SK-N-MC (cell line): ENCODE measurements at places on chromosomes 6 and 20.

DNA sequence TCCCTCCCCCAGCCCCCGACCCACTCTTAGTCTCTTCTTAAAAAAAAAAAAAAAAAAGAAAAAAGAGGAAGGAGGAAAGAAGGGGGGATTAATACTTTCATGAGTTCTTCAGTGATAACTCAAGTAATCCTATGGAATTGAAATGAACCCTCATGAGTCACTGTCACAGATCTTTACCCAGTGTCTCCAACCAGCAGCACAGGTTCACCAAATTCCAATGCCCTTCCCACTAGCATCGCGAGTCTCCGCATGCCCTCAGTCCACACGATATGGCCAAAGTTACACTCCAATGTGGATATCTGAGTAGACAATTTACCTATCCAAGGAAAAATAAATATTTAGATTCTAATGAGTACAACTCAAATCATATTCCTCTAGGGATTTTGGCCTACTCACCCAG, 74.5 kb downstream of the MDN1 start:
- DNase-seq = no peak

DNA sequence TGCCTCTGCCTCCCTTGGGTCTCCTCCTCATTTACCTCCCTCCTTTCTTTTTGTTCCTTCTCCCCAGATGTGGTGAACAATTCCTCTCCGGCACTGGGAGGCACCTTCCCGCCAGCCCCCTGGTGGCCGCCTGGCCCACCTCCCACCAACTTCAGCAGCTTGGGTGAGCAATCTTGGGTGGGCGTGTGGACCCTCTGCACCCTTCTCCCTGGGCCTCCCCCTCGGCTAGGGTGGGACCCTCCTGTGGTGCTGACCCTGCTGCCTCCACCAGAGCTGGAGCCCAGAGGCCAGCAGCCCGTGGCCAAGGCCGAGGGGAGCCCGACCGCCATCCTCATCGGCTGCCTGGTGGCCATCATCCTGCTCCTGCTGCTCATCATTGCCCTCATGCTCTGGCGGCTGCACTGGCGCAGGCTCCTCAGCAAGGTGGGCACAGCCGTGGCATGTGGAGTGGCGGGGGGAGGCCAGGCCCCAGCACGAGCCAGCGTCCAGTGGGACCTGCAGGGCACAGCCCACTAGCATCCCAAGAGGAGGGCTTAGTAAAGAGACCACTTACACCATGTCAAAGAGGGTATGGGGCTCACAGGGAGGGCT, 8.8 kb downstream of the DDR1 start:
- DNase-seq = no peak

DNA sequence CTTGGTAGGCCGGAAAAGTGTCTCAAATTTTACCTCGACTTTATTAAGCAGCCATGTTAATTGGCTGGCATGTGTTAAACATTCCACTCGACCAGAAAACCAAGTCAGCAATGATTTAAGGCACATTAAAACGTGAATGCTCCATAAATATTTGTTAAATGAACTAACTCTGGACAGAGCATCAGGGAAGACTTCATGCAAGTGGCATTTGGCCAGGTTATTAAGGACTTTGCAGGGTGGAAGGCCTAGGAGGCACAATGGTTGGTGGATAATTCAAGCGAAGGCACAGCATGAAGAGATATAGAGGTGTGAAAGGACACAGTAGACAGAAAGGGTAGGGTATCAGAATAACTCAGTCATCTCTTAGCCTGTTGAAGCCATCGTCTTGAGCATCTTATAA, 23.0 kb downstream of the ELOVL5 start:
- no peak for DNase-seq

DNA sequence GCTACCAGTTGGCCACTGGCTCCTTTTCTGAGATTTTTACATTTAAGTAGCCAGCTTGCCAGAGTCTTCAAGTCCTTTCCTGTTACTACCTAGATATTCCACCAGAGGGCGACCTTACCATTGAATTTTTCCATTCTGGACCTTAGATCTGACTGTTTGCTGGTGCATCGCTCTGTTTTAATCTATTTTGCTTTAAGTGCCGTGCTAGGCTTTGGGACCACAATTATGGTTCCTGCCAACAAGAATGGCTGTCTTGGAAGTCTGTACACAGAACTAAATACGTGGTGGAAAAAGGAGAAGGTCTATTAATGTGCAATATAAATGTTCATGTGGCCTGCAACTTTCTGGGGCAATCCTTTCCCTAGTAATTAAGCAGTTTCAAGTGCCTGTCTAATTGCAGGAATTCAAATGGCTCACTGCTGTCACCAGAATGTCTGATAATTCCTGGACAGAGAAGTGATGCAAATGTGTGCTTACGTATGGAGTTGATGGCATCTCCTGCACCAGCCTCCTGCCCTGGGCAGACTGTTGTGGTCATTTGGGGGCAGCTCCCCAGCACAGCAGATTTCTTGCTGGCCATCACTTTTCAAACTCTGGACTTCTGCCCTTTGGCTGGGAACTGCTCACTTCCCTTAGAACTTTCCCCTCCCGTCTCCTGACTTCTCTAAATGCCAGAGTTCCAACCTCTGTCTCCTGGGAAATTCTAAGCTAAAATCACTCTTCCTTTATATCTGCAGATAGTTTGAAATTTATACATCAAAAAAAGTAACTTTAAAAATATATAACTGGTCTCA, 5.6 kb upstream of the HLA-DOA start:
- peak; percentile 87 for DNase-seq

GRCh38 chr6:108291091-108291490, 3.8 kb upstream of the AFG1L start:
- no peak for DNase-seq

GRCh38 chr6:166465671-166466087, 82.9 kb upstream of the MPC1 start:
- no peak for DNase-seq

GRCh38 chr6:97306544-97307320, 23.7 kb upstream of the MMS22L start:
- DNase-seq = no peak

DNA sequence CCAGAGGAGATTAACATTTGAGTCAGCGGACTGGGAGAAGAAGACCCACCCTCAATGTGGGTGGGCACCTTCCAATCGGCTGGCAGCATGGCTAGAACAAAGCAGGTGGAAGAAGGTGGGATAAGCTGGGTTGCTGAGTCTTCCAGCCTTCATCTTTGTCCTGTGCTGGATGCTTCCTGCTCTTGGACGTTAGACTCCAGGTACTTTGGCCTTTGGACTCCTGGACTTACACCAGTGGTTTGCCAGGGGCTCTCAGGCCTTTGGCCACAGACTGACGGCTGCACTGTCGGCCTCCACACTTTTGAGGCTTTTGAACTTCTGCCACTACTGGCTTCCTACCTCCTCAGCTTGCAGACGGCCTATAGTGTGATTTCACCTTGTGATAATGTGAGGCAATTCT, 50.8 kb downstream of the BCAS1 start:
- no peak for DNase-seq

DNA sequence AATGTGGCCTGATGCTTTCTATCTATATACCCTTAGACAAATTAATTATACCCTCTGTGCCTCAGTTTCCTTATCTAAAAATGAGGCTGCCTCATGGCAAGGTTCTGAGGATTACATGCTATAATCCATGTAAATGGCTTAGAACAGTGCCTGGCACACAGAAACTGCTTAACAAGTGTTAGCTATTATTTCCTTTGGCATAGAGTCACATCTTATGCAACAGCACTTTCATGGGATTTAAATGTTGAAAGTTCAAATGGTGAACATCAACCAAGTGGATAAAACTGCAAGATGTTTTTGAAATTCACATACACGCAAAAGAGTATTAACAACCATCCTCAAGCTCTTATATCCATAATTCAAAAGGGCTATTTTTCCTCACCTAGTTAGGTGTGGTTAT, 202.8 kb upstream of the JAG1 start:
- DNase-seq = no peak

GRCh38 chr6:23419046-23419445, 707.0 kb upstream of the NRSN1 start:
- DNase-seq = no peak

- DNase-seq = no peak
Observed at GRCh38 chr6:161347125-161347524, 73.3 kb upstream of the AGPAT4 start.

DNA sequence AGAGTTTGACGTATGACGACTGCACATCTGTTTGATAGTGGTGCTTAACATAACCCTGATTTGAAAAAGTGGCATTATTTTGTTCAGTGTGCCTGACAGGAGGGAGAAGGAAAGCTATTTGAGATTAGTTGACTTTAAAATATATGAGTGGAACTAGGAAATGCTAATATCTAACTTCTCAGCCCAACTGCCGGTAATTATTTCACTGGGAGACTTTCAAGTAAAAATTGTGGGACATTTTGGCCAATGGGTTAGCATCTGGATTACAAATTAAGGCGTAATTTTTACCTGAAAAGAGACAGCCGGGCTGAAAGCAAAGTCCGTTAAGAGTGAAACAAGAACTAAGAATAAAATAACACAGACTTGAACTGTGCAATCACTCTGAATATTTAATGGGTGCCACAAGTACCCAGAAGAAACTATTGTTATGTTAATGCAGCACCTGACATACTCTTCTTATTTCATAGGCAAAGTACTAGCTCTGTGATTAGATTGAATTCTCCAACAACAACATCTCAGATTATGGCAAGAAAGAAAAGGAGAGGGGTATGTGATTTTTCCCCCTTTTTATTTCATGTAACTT, 2.0 kb downstream of the HEY2 start:
- no peak for DNase-seq

GRCh38 chr20:40019510-40019909, 669.5 kb downstream of the MAFB start:
- DNase-seq = no peak

DNA sequence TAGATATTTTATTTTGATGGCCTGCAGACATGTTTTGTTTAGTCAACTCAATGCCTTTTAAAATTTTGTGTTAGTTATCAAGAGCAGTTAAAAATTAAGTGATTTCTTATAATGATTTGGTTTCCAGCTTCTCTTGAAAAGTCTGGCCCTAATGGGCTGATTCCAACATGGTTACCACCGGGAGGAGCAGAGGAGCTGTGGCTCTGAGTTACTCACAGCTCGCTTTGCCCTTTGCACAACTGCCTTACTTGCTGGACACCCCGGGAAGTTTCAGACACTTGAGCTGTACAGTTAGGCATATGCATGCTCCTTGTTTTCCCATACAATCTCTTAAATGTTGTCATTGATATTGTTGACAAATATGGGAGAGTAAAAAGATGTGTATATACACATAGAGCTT, 173.1 kb upstream of the MMS22L start:
- DNase-seq = no peak

GRCh38 chr6:1593286-1593957, 16.3 kb upstream of the FOXC1 start:
- no peak for DNase-seq

DNA sequence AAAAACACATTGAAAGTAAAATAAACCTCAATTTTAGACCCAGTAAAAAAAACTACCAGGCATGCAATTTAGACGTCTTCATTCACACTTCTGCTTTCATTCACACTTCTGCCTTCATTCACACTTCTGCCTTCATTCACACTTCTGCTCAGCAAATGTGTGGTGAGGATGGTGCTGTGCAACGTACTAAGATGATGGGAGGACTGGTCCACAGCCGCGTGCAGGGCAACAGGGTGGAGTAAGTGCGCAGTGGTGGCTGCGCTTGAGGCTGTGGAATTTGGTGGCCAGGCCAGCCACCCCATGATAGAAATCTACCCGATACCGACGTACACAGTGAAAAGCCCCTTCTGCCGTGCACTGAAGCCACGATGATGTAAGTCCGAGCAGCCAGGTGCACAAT, 114.3 kb upstream of the CD93 start:
- no peak for DNase-seq

DNA sequence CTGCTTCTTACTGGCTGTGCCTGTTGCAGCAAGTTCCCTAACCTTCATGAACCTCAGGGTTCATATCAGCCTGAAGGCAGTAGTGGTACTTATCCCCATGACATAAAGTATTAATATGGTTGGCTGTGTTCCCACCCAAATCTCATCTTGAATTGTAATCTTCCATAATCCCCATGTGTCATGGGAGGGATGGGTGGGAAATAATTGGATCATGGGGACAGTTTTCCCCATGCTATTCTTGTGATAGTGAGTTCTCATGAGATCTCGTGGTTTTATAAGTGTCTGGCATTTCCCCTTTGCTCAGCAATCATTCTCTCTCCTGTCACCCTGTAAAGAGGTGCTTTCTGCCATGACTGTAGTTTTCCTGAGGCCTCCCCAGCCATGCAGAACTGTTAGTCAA, 61.8 kb downstream of the FAM229B start:
- peak; percentile 76 for DNase-seq

DNA sequence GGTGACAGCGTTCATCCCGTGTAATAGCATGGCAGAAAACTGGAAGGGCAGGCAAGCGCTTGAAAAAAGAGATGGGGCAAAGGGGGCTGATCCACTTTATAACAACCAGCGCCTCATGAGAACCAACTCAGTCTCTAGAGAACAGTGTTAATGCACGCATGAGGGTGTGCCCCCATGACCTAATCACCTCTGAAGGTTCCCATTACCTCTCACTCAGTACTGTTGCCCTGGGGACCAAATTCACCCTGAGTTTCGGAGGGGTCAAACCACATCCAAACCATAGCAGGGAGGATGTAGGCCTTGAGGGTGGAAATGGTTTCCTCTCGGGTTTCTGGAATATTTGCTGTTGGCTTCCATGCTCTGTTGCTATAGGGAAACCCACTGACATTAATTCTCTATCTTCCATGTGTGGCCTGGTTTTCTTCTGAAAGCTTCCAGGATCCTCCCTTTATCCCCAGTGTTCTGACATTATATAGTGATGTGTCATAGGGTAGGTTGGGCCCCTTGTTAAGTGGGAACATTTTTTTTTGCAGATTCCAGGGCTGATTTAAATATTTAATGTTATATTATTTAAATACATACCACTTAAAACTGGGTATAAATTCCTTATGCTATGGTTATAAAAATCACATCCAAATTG, 65.2 kb downstream of the PPP1R14C start:
- DNase-seq = no peak

- DNase-seq = no peak
Observed at GRCh38 chr6:159778131-159778530, 11.3 kb downstream of the TCP1 start.
